Naive thymus-derived CD8-positive, alpha-beta T cell (primary cell): ENCODE measurements at places on chromosomes 4 and X.

- no peak for DNase-seq
Observed at GRCh38 chrX:20197641-20198210, 56.1 kb upstream of the EIF1AX start.

DNA sequence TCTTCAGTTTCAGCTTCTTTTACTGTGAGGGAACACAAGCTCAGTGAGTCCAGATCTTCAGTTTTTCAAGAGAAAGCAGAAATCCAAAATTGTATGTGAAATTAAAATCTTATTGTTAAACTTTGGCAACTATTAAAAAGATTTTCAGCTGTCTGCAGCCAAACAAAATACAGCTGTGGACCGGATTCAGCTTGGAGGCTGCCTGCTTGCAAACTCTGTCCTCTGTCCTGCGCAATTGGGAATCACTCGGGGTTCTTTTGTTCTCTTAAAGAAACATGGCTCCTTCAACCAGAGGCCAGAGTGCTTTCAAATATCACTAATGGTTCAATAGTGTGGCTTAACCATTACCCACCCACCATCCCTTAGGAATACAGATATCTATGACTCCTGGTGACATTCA, 201.2 kb downstream of the CHIC2 start:
- no peak for DNase-seq

DNA sequence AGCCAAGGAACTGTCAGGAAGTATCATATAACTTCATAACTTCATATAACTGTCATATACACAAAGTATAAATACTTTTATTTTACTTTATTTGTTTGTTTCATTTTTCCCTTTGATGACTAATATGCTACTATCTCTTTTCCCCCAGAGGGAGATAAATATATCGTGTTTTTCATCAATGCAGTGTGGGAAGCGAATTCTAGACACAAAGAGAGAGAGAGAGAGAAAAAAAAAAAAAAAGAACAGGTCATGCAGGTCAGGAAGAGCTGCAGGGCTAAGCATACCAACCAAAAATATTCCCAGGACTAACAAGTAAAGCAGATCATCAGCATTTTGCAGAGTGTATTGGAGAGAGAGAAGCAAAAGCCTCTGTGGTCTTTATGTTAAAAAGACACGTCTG, 1849.2 kb downstream of the STIM2 start:
- DNase-seq, result no peak

DNA sequence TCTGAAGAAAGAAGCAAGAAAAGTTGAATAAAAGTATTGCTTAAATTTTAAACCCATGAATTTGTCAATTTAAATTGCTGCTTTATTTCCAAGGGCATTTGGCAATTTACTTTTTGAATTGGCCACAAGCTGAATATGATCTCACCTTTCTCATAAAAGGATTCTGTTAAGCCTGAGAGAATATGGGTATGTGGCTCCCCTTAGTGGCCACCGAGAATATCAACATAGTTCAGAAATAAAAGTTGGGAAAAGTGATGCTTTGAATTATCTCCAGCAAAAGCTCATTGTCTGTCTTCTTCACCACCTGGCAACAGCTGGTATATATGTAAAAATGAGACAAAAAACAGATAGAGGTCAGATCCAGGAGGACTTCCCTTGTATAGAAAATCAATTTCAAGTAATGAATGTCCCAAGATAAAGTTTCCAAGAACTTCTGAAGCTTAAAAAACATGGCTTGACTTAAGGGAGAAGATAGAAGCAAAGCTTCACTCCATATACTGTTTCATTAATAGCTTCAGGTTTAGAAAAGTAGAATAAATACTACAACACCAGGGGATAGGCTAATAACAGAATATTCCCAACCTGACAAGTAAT, 290.7 kb upstream of the FAM241A start:
- DNase-seq, result no peak

- DNase-seq, result no peak
Observed at GRCh38 chrX:40395102-40395501, 185.7 kb upstream of the ATP6AP2 start.

- no peak for DNase-seq
Observed at GRCh38 chr4:186739802-186740434, 16.3 kb upstream of the FAT1 start.
